ENCODE measurements at places on chromosomes 13 and 19.
A peak's percentile ranks its signal among the peaks of the same experiment; 100 is the strongest.

DNA sequence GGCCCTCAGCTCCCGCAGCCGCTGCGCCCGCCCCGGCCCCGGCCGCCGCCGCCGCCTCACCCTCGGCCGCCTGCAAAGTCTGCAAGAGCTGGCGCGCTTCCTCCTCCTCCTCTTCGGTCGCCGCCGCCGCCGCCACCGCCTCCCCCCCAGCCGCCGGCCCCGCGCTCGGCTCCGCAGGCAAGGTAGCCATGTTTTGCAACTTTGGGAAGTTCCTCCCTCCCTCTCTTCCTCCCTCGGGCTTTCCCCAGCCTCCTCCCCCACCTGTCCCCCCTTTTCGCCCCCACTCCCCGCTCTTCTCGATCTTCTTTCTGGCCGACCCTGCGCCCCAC lies 433 bp downstream of the SIX5 start:
- DNase-seq = no peak

- DNase-seq = peak; percentile 48
Measured at GRCh38 chr13:67440236-67440975, 210.3 kb upstream of the PCDH9 start.

GRCh38 chr13:60351855-60352615 lies 45.0 kb upstream of the TDRD3 start:
- DNase-seq = no peak

DNA sequence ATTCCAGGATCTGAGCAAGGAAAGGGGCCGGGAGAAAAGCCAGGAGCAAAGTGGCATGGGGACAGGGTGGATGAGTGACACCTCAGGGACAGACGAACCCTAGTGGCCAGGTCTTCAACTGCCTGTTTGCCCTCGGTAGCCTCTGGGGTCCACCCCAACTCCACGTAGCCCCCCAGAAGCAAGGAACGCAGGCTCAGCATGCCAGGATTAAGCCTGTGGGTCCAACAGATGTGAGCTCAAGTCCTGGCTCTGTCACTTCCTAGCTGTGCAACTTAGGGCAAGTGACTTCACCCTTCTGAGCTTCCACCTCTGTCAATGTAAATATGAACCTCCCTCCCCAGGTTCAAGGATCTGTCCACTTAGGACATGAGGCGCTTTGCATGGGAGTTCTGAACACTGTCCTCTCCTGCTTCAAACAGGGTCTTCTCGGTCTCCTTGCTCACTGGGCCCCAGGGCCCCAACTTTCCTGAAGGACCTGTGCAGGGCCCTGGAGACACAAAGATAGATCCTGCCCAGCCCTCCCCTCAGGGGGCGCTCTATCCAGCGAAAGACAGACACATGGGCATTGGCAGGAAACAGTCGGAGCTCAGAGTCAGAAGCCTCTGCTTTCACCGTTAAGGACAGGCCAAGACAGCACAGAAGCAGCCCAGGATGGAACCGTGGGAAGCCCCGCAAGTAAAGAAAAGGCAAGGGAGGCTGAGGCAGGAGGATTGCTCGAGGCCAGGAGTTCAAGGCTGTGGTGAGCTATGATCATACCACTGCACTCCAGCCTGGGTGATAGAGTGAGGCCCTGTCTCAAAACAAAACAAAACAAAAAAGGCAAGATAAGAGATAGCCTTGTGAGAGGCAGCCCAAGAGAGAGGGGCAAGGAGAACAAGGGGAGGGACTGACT lies 13.2 kb downstream of the SYDE1 start:
- no peak for DNase-seq

DNA sequence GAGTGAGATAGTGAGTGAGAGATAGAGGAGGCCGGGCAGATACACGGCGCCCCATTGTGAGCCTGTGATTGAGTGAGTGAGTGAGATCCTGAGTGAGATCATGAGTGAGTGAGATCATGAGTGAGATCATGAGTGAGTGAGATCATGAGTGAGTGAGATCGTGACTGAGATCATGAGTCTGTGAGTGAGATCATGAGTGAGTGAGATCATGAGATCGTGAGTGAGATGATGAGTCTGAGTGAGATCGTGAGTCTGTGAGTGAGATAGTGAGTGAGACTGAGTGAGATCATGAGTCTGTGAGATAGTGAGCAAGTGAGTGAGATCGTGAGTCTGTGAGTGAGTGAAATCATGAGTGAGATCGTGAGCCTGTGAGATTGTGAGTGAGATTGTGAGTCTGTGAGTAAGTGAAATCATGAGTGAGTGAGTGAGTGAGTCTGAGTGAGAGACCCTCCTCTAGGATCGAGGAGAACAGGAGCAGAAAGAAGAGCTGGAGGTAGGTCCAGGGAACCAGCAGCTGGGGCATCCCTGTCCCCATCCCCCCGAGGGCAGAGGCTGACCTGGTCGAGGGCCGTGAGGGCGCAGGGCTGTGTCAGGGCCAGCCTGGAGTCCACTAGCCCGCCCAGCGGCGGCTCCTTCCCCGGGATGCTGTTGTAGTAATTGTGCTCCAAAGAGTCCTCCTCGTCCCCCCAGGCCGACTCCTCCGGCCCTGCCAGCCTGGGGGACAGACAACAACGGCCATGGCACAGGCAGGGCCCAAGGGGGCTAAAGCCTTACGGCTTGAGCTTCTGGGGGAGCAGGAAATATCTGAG lies 25.4 kb upstream of the C2CD4C start:
- no peak for DNase-seq

DNA sequence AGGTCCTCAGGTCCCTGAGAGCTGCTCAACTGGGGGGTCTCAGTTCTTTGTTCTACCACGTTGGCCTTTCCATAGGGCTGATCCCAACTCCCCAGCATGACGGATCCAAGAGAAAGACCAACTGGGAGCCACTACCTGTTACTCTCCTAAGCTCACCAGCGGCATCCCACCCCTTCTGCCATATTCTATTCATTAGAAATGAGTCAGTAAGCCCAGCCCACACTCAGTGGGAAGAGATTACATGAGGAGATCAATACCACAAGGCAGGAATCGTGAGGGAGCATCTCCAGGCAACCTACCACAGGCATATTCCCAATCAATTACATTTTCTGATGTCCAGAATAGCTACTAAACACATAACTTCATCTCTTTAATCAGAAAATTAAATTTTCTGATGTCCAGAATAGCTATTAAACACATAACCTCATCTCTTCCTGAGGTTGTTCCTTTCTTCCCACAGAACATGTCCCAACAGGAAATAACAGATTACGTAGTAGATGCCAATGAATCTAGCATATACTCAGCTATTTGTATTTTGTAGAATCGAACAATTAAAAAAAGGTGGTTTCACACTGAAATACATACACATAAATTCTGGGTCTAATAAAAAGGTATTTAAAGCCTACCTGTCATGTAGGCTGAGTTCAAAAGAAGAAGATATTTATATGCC lies 708.1 kb upstream of the ARGLU1 start:
- no peak for DNase-seq

DNA sequence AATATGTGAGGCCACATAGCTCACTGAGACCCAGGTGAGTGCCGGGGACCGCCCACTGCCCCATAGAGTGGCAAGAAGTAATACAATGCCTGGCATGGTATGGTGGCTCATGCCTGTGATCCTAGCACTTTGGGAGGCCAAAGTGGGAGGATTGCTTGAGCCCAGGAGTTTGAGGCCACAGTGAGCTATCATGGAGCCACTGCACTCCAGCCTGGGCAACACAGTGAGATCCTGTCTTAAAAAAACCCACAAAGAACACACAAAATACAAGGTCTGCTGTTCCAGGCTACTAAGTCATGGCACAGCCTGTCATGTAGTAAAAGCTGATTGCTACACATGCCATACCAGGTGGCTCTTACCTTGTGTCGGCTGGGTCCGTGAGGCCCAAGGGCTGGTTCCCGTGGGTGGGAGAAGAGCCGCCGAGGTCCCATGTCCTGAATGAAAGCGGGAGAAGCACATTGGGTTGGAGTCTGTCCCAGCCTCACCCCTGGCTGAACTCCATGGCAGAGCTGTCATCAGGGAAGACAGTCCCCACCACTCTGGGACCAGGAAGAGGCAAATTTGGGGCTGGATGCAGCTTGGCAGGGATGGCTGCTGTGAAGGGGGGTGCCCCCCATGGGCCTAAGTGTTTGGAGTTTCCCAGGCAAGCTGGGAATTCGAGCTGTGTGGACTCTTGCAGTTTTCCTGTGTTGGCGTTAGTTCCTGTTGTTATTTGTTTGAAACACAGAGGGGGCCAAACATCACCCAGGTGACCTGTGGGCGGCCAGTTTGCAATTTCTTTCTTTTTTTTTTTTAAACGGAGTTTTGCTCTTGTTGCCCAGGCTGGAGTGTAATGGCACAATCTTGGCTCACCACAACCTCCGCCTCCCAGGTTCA lies 3.2 kb upstream of the FDX2 start:
- no peak for DNase-seq

GRCh38 chr13:59120297-59120843 lies 1043.4 kb downstream of the DIAPH3 start:
- DNase-seq = no peak

DNA sequence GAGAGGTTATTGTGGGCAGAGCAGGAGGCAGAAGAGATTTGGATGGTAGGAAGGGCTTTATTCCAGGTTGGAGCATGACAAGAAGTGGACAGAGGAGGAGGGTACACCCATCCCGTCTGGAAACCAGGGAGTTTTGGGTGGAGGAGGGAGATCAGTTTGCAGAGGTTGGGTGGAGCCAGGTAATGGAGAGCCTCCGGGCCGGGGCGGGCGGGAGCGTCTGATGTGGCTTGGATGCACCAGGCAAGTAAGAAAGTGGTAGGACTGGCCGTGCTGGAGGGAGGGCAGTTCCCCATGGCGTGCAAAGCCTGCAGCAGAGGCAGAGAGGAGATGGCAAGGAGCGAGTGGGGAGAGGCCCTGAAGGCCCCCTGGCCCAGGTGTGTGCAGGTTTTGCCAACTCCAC lies 10.9 kb downstream of the IGFLR1 start:
- DNase-seq = no peak

DNA sequence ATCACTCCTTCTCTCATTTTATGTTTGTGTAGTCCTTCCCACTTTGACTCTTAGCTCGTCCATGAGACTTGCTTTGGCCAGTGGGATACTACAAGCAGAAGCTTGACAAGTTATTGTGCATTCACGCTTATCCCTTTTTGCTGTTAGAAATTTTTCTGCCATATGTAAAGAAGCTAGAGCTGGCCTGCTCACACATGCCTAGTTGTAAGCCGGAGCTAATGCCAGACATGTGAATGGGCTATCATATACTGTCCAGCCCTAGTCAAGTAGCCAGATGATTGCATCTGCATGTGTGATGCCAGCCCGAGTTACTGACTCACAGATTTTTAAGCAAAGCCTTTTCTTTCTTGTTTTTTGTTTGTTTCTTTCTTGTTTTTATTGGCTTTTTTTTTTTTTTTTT lies 460.7 kb downstream of the TDRD3 start:
- DNase-seq = no peak

- DNase-seq = peak; percentile 11
Measured at GRCh38 chr13:106373989-106374572, 161.4 kb downstream of the EFNB2 start.

DNA sequence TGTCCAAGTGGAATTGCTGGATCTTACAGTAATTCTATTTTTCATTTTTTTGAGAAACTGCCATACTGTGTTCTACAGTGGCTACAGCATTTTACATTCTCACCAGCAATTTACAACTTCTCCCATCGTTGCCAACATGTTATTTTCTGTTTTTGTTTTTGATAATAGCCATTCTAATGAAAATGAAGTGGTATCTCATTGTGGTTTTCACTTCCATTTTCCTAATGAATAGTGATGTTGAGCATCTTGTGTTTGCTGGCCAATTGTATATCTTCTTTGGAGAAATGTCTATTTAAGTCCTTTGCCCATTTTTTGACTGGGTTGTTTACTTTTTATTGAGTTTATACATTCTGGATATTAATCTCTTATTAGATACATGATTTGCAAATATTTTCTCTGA lies 38.6 kb downstream of the KCNRG start:
- DNase-seq = no peak

- DNase-seq = peak; percentile 19
Measured at GRCh38 chr19:50387176-50387867, 3.2 kb downstream of the POLD1 start.

DNA sequence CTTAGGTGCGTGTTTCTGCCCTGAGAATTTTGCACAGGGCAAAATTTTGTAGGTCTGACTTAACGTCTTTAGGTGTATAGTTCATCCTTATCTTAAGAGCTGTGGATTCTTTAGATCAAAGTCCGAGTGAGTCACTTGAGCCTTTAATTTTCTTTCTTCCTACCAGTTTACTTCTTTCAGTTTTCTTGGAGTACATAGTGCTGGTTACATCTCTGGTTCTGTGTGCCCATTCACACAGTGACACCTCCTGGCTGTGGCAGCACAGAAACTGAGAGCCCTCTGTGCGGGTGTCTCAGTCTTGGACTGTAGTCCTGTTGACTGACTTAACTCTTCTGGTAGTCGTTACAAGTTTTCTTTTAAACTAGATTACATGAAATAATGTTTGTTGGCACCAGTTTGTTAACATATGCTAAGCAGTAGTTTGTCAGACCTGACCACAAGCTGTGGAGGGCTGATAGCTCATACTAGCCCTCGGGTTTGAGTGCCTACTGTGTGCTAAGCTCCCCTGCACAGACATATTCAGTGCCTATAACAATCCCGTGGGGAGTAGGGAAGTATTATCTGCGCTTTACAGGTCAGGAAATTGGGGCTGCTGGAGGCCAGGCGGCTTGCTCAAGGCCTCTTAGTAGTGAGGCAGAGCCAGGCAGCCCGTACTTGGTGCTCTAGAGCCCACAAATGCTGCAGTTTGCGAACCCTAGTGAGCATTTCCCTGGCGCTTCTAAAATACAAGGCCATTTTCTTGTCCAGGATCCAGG lies 1.6 kb downstream of the GATAD2A start:
- DNase-seq = peak; percentile 43

Data from KBM-7 (cell line).